ENCODE measurements at places on chromosomes 1 and 21.

- no peak overlapping the region for H3K27ac ChIP-seq
- H3K4me1 ChIP-seq: peaks cover 6% of the 10 kb centered on the region
- no peak for DNase-seq
- no peaks in the 10 kb centered on the region for H3K27me3 ChIP-seq
Measured at GRCh38 chr21:25806060-25806459, 71.3 kb downstream of the GABPA start.

DNA sequence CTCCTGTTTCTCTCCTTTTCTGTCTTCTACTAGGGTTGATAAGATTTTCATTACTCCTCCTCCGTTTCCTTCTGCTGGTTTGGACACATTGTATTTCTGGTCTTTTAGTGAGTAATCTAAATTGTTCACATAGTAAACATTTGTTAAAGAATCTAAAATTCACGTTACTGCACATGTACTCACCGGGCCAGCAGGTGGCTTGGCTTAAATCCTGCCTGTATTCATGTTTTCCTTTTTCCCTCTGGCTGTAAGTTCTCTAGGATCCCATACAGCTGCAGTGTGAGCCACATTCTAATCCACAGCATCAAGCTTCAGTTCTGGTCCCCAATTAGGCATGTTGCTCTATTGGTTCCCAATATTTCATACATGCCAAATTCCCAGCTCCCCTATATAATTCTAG is 958.3 kb downstream of the ADGRL2 start:
- no peaks in the 10 kb centered on the region for H3K4me1 ChIP-seq
- H3K27ac ChIP-seq: no peak overlapping the region
- no peak for DNase-seq
- no peaks in the 10 kb centered on the region for H3K27me3 ChIP-seq

DNA sequence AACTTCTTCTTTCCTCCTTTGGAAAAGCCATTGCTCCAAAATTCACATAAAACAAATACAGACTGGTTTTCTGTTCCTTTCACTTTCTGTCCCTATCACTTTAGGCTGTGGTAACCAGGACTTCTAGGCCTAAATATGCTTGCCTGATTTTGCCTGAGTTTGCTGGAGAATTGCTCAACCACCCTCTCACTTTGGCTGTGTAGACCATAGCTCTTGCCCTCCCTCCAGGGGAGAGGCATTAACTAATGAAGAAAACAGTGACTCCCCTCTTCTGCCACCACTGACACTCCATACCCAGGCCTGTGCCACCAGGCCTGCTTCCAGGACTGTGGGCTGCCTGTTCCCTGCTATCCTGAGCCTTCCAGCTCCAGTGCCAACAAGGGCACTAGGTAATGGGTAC is 163.5 kb downstream of the TOMM20 start:
- H3K4me3 ChIP-seq: no peak overlapping the region
- no peak for DNase-seq
- H3K27me3 ChIP-seq: no peaks in the 10 kb centered on the region
- peak overlapping the region; percentile 86 for H3K27ac ChIP-seq
- H3K4me1 ChIP-seq: peaks cover 58% of the 10 kb centered on the region

- no peaks in the 10 kb centered on the region for H3K36me3 ChIP-seq
- H3K4me1 ChIP-seq: peaks cover 12% of the 10 kb centered on the region
- H3K27me3 ChIP-seq: no peaks in the 10 kb centered on the region
- DNase-seq: no peak
- H3K27ac ChIP-seq: no peak overlapping the region
- H3K4me3 ChIP-seq: no peak overlapping the region
Measured at GRCh38 chr1:235876402-235876841, 9.7 kb upstream of the LYST start.

Measured in vagina (tissue), 2 donors.